GM12878 (cell line): ENCODE measurements at places on chromosomes 2 and 18.
A peak's percentile ranks its signal among the peaks of the same experiment; 100 is the strongest.

DNA sequence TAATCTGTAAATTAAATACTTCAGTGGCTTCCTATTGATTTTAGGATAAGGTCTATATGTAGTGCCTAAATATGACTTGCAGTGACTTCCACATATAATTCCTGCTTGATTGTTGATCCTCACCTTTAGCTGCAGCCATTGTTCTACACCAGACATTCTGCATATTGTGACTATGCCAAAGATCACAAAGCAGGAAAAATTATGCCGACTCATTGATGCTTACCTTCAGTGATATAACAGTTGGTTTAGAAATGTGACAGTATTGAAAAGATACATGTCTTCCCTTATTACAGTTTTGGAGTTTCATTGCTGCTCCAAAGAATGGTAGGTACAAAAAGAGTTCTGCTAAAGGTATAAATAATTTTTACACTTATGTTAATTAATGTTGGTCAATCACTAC lies 12.3 kb upstream of the SPAG16 start:
- DNase-seq: no peak

DNA sequence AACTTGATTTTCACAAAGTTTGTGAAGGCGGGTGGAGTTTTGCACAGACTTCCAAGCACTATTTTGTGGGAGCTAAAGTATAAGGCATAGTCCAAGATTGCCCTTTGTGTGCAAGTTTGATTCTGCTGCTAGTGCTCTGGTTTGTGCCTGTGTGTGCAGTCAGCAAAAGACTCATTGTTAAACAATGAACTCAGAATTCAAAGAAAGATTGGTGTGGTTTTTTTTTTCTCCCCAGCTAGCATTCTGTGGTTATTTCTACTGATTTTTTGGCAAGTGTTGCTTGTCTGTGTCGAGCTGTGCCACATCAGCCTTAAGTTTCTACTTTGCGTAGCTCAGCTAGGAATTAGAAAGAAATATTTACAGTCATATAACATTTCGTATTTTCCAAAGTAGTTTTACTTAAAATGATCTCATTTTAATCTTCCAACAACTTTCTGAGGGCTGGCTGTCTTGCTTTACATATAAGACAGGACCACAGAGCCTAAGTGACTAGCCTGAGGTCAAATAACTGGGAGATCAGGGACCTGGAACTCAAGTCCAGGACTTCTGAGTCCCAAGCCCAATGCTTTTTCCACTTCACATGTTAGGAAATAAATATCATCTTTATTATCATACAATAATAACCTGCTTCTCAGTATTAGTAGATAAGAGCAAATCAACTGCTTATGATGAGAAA lies 69.8 kb downstream of the BABAM2 start:
- DNase-seq: no peak

DNA sequence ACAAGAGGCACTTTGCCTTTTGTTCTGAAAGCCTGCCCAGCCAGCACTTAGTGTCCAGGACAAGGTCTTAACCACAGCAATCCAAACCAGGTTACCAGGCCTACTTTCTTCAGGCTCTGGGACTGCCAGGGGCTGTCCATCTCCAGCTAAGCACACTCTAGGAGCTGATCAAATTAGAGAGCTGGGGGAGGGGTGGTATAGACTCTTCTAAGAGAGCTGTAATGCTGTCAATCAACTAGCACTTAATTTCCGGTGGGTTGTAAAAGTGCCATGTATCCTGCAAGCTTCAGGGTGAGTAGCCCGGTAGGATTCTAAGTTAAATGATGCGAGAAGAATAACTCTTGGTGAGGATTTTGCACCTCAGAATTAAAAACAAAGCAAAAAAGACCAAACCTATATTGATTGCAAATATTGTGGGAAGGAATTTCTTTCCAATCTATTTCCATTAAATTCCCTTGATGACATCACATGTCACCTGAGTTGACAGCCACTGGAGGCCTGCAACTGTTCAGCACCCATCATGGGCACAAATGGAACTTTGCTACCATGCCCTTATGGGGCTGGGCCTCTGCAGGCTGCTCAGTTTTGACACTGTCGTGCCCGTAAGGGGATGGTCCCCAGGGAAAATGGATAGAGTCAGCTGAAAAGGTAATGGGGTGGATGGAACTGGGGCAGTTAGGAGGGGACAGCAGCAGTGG lies 8.7 kb upstream of the COX7A2L start:
- DNase-seq: no peak

DNA sequence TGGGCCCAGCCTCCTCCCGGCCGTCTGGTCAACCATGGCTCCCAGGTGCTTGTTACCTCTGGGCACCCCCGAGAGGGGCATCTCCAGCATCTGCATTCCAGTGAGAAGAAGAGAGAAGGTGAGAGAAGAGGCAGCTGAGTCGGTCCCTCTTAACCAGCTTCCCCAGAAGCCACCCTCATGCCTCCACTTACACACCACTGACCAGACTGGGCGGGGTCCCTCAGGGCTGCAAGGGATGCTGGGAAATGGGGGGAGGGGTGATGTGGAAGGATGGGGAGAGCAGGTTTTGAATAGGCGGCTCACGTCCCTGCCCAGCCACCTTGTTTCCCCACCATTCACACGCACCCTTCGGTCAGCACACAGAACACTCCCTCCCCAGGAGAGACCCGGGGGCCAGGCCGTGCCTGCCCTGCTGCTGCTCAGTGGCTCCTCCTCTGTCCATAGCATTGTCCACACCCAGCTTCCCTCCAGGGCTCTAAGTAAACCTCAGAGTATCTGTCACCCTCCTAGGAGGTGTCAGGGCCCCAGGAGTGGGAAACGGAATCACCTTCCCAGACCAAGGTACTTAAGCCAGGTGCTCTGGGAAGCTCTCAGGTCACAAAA lies 34.7 kb downstream of the GBX2 start:
- no peak for DNase-seq

- no peak for DNase-seq
Measured at GRCh38 chr18:62037012-62037742, 144.4 kb upstream of the RNF152 start.

DNA sequence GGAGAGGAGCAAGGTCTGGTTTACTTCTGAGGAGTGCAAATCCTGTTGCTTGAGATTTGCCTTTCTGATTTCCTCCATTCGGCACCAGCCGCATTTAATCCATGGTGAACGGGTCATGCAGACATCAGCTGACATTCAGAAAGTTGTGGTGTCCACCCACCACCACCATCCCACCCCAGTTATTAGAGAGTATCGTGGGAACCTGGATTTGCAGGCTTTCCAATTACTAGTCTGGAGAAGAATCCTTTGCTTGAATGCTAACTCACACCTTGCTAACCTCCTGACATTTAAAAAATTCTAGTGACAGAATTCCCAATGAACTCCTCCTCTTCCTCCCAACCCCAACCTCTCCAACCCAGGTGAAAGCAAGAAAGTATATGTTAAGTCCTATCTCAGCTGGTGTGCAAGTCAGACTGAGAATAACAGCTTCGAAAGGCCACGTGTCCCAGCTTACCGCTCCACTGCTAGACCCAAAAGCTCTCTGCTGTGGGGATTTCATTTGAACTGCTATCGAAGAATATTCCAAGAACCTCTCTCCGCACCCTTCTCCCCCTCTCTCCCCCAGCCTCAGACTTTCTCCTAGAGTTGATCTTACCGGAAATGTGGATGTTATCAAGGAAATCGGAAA lies 17.7 kb downstream of the BCL11A start:
- no peak for DNase-seq

DNA sequence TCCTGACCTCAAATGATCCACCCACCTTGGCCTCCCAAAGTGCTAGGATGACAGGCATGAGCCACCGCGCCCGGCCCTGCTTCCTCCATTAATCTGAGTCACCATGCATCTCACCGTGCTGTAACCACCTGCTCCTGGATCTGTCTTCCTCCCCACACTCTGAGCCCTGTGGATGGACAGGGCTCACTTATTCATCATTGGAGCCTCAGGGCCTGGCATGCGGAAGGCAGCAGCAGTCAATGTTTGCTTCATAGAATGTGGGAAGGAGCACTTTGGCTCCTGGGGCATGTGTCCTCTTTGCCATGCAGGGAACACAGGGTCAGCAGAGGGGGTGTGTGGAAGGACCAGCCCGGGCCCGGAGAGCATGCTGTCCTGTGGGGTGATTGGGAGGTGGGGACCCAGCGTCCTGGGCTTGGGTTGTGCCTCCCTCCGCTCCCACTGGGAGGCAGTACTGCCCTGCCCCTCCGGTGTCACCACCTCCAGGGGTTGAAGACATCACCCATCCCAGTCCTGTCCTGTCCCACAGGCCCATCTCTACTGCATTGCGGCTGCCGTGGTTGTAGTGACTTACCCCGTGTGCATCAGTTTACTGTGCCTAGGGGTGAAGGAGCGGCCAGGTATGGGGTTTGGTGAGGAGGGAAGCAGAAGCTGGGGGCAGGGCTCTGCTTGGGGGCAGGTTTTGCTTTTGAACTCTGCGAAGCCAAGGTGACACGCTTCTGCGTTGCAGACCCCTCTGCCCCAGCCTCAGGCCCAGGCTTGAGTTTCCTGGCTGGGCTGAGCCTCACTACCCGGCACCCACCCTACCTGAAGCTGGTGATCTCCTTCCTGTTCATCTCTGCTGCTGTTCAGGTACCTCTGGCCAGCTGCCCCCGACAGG lies 11.5 kb downstream of the MFSD2B start:
- DNase-seq: no peak

DNA sequence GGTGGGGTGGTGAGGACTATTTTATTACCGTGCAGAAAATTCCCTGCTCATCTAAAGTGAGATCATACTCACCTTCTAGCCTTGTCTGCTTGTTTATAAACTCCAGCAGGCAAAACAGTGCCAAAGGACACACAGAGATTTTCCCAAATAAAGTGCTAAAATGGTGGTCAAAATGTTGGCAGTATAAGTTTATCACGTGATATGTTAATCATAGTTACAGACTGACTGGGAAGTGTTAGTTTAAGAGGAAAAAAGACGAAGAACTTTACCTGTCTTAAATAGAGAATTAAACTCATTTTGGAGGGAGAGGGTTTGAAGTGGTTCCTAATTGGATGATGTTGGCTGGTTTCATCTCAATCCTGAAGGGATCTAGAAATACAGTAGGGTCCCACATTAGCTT lies 691.7 kb upstream of the FANCL start:
- DNase-seq: no peak

DNA sequence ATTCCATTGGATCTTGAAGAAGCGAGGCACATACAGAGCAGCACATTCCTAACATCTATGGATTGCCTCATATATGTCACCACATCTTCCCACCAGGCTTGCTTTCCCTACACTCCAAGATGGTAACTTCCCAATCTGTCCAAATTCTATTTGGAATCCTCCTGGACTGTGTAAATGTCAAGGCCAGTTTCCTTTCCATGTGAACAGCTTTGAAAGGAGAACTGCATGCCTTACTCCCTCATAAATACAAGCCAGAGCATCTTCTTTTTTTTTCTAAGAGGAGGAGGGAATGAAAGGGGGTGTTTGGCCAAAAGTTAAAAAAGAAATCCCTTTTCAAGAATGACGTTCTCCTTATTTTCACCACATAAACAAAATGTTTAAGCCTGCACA lies 103.8 kb upstream of the OSR1 start:
- no peak for DNase-seq

GRCh38 chr2:106970471-106971261 lies 84.7 kb upstream of the ST6GAL2 start:
- no peak for DNase-seq

- no peak for DNase-seq
Measured at GRCh38 chr2:128628206-128628605, 309.5 kb upstream of the HS6ST1 start.

DNA sequence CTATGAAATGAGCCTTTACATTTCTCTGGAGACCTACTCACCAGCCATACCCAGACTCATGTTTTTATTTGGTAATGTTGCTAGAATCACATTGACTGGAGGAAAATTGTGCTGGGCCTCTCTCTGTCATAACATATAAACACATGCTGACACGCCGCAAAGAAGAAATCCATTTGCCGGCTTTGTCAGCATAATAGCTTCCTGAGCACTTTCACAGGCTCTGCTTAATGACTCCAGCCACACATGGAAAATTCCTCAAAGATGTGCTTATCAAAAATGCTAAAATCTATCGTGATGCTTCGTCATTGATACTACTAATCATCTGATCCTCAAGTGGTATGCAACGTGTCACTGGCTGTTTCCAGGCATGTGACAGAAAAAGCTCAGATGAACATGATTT lies 63.1 kb downstream of the RND3 start:
- no peak for DNase-seq

- peak; percentile 52 for DNase-seq
Measured at GRCh38 chr2:121530212-121530705, 421 bp upstream of the RNU4ATAC start.

GRCh38 chr2:95333888-95334338 lies 36.8 kb downstream of the KCNIP3 start:
- no peak for DNase-seq

DNA sequence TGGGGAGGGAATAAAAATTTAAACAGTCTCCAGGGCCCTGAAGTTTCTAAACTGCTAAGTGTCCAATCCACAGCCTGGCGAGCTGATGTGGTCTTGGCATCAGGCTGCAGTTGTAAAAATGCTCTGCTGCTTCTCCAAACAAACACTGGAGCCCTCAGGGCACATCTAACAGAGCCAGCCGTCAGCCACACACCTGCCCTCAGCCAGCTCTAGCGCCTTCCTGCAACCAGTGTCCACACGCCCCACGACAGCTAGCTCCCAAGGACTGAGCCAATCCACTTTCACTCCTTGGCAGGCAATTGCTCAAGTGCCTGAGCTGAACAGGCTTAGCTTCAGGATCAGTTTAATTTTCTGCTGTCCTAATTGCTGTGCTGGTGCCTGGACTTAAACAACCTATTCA lies 446.4 kb upstream of the RAB12 start:
- no peak for DNase-seq

DNA sequence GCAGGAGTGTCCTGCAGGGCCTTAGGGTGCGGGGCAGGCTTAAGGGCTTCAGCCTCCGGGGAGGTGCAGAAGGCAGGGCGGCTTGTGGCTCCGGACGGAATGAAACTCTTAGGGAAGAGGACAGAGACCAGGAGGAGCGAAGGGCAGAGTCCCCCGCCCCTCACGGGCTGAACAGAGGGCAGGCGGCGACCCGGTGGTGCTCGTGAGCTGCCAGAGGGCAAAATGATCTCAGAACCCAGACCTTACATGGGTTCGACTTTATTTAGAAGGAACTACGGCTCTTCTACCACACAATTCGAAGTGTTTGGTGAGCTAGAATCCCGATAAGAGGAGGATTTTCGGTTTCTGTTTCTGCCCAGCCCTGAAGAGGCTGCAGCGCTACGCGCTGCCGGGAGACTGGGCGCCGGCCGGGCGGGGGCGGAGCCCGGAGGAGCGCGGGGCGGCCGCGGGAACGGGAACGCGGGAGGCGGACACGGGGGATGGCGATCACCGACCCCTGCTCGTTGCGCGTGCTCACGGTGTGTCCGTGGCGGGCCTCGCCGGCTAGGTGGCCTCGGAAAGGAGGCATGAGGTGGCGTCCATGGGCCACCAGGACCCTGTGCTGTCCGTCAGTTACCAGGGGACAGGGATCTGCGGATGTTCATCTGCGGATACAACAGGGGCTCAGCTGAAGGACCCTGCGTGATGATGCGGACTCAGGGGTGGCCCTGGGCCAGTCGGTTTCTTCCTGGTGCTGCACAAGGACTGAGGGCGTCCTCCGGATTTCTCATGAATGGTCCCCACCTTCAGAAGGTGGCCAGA lies 4.2 kb upstream of the SP100 start:
- DNase-seq: no peak
